ENCODE measurements at places on chromosomes 11 and 22. TPM values are rescaled to one million over a fixed set of nuclear protein-coding genes. Genes with fewer than 3 reads are reported as not detected.

The HTR3A gene
- not detected for total RNA-seq

The SYT13 gene
- total RNA-seq: not detected

The ROBO3 gene
- 7.4 TPM for total RNA-seq

The VPS51 gene
- 192 TPM for total RNA-seq

The MRPL49 gene
- total RNA-seq: 95.3 TPM

The HDHD5 gene
- 34.3 TPM for total RNA-seq

The AMPD3 gene
- 5.8 TPM for total RNA-seq

The KIRREL3 gene
- 4.1 TPM for total RNA-seq

The MS4A3 gene
- total RNA-seq: not detected

The NPAS4 gene
- total RNA-seq: not detected

The ZC3H12C gene
- total RNA-seq: 8.6 TPM

The TIMP3 gene
- total RNA-seq: 35.2 TPM
